Effector memory CD8-positive, alpha-beta T cell (primary cell): ENCODE measurements at places on chromosomes 2 and 18.

DNA sequence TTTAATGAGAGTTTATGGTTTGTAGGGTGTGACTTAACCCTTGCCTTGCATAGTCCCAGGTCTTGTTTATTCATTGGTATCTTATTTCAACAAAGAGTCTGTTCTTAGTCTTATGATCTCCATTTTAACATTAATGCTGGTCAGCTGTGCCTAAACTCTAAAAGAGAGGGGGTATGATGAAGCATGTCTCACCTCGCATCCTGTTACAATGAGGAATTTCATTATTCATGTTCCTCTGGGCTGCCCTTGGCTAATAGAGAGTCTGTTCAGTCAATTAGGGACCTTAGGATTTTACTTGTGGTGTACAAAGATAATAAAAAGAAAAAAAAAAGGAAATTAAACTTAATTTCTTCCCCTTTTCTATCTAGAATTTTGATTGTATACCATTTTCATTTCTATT lies 831.9 kb upstream of the CDH2 start:
- no peak for DNase-seq

DNA sequence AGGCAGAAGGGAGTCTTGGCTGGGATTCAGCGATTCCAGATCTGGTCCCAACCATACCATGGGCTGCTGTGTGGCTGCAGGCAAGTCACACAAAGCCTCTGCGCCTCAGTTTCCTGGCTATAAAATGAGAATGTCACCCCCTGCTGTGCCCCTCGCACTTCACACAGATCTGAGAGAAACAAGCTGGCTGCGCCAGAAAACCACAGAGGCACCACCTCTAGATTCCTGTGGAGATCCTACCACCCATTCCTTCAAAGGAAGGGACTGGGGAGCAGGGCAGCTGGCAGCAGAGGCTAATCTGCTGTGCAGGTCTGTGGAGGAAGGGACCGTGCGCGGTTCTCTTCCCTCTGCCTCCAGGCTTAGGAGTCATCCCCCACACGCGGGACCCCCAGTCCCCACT lies 19.8 kb downstream of the NEURL3 start:
- DNase-seq, result no peak

- no peak for DNase-seq
These were observed 28.6 kb downstream of the CAPN13 start for GRCh38 chr2:30778611-30779010.

GRCh38 chr2:133484784-133485183 lies 83.5 kb downstream of the NCKAP5 start:
- DNase-seq, result no peak
